ENCODE measurements at places on chromosomes 1 and 21. TPM values are rescaled to one million over a fixed set of nuclear protein-coding genes. Genes with fewer than 3 reads are reported as not detected.
A peak's percentile ranks its signal among the peaks of the same experiment; 100 is the strongest.

Gene IGSF21
- total RNA-seq, result 2.6 TPM

Gene SIM2
- not detected for total RNA-seq

DNA sequence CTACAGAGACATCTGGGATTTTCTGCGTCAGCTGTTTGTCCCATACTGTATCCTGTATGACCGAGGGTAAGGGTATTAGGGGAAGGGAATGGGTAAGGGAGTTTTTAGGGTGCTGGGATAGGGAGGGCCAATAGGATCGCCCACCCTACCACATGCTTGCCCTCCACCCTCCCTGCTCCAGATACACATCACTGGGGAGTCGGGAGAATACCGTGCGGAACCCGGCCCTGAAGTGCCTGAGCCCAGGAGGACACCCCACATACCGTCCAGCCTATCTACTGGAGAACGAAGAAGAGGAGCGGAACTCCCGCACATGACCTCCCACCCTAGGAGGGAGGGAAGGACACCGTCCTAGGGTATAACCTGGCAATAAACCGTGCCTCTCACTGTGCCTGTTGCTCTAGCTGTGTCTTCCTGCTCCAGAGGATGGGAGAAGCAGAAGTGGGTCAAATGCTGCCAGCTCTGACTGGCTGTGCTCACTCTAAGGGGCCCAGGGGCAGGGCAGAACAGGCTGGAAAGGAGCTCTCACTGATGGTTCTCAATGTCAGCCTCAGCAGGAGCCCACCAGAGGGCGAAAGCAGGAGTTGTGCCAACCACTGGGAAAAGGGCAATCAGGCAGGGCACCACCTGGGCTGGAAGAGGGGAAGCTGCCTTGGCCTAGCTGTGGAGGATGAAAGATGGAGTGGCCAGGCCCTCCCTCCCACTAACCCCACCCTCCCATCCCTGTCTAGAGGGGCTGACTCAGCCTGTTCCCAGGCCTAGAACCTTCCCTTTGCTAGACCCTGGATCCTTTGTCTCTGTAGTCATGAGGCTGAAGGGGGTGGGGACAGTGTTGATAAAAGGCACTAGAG lies 440 bp upstream of the LENEP start:
- H3K27ac ChIP-seq, result no peak overlapping the region
- no peaks in the 10 kb centered on the region for H3K4me1 ChIP-seq
- DNase-seq, result no peak
- peaks cover 17% of the 10 kb centered on the region for H3K36me3 ChIP-seq
- no peaks in the 10 kb centered on the region for H3K27me3 ChIP-seq

- H3K36me3 ChIP-seq, result peaks cover 100% of the 10 kb centered on the region
- no peak overlapping the region for H3K4me3 ChIP-seq
- no peak overlapping the region for H3K27ac ChIP-seq
- H3K4me1 ChIP-seq, result peaks cover 6% of the 10 kb centered on the region
- DNase-seq, result no peak
- no peaks in the 10 kb centered on the region for H3K27me3 ChIP-seq
Observed at GRCh38 chr1:226372885-226373284, 35.0 kb downstream of the PARP1 start.

DNA sequence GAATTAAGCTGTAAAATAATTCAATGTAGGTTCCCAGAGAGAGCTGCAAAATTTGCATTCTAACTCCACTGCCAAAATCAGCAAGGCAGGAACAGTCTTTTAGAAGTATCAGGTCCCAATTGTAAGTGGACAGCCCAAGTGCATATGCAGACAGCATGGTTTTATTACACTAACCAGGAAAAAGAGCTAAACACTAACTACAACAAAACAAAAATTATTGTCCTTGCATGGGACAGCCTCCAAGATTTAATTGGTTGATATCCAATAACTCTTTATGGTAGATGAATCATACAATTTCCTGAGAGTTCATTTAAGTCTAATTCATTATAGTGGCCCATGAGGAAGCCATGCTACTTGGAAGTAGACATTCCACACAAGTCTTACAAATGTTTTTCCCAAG lies 154.3 kb upstream of the ZNF648 start:
- no peaks in the 10 kb centered on the region for H3K36me3 ChIP-seq
- no peak overlapping the region for H3K27ac ChIP-seq
- no peak for DNase-seq
- H3K4me1 ChIP-seq, result no peaks in the 10 kb centered on the region
- H3K27me3 ChIP-seq, result no peaks in the 10 kb centered on the region
- H3K4me3 ChIP-seq, result no peak overlapping the region

DNA sequence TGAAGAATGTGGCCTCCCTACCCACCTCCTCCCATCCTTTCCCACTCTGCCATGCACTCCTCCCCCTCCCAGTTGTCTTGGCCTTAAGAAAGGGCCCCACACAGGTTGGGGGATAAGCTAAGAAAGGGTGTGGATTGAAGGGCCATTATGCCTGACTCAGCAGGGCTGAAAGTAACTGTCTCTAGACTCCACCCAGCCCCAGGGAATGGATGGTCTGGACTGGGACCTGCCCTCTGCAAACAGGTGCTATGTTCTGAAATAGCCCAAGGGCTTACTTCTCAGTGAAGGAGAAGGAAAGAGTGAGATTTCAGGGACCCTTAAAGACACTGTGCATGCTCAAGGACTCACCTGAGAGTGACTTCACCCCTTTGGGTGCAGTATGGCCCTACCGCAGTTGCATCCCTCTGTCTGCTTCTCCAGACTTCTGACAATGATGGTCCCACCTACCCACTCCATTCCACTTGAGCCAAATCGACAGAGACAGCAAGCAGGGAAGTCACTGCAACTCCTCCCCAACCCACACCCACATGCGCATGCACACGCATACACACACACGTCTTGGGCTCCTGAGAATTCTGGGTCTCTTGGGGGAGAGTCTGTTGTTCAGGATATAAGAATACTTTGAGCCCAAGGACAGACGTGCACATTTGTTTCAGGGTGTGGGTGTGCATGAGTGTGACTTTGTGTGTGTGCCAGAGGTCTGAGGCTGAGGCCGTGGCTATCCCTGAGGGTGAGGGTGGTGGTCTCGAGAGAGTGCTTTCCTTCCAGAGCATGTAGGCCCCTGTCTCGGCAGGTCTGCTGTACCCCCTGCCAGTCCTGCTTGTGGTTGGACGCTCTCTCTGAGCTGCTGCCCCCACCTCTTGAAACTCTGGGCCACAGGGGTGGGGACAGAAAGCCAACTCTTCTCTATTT lies 231.9 kb downstream of the PTPRU start:
- no peak overlapping the region for H3K27ac ChIP-seq
- DNase-seq, result peak; percentile 34
- H3K4me1 ChIP-seq, result no peaks in the 10 kb centered on the region
- H3K36me3 ChIP-seq, result no peaks in the 10 kb centered on the region
- no peak overlapping the region for H3K4me3 ChIP-seq

Gene RASAL2
- 12.7 TPM for total RNA-seq

GRCh38 chr1:180186831-180187230 lies 32.2 kb downstream of the QSOX1 start:
- H3K27ac ChIP-seq, result no peak overlapping the region
- H3K4me3 ChIP-seq, result no peak overlapping the region
- DNase-seq, result no peak
- peaks cover 25% of the 10 kb centered on the region for H3K36me3 ChIP-seq
- no peaks in the 10 kb centered on the region for H3K27me3 ChIP-seq

Gene PLEKHA6
- total RNA-seq, result 7.4 TPM

DNA sequence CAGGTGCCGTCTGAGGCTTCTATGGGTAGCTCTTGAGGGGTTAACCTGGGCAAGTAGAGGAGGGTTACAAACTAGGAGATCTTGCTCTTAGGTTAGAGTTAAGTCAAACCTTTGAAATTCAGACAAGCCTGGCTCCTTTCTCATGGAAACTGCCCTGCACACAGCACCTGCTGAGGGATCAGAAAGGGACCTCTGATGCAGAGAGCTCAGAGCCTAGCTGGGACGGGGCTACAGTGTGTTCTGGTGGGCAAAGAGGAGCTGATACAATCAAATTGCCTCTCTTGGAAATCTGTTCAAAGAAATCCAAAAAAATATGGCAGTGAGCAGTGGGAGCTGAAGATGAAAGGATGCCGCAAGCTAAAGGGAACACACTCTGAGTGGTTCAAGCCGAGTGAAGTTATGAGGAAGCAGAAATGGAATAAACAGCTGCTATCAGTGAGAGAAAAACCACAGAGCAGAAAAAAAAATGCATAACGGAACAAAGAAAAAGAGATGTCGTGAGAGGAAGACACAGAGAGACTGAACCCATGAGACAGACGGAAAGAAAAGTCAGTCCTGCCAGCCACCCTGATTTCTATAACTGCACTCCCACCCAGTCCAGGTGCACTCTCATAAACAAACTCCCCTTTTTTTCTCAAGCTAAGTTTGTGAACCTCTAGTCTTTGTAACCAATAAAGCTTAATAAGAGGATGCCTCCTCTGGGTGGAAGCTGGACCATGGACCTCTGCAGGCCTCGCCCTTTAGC lies 26.6 kb downstream of the PAFAH2 start:
- H3K27ac ChIP-seq, result no peak overlapping the region
- no peak overlapping the region for H3K4me3 ChIP-seq
- H3K36me3 ChIP-seq, result peaks cover 68% of the 10 kb centered on the region
- no peak for DNase-seq
- no peaks in the 10 kb centered on the region for H3K4me1 ChIP-seq
- no peaks in the 10 kb centered on the region for H3K27me3 ChIP-seq

Measured in sigmoid colon (tissue), 7 donors.